ENCODE measurements at places on chromosomes 2 and 18.

GRCh38 chr2:190050001-190050400 lies 12.5 kb downstream of the MSTN start:
- H3K27ac ChIP-seq, result no peak overlapping the region
- no peaks in the 10 kb centered on the region for H3K4me1 ChIP-seq
- H3K36me3 ChIP-seq, result no peaks in the 10 kb centered on the region
- no peaks in the 10 kb centered on the region for H3K27me3 ChIP-seq
- H3K4me3 ChIP-seq, result no peak overlapping the region

GRCh38 chr18:69697689-69698088 lies 250.0 kb downstream of the CD226 start:
- H3K36me3 ChIP-seq, result peaks cover 3% of the 10 kb centered on the region
- peaks cover 5% of the 10 kb centered on the region for H3K4me1 ChIP-seq
- no peak for DNase-seq
- no peak overlapping the region for H3K4me3 ChIP-seq

DNA sequence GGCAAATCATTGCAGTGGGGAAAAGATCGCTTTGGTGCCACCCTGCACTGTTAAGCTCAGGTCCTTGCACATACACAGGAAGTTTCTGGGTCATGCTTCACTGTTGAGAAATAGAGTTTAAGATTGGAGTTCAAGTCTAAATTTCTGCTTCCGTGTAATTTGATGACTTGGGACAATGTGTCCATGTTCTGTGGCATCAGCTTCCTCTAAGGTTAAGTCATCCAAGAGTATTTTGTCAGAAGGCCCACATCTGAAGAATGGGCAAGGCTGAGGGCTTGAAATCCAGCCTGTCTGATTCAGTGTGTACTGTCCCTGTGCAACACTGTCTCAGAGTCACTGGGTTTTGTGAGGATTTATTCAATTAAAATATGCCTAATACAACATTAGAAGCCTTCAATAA lies 880.7 kb downstream of the SUCLG1 start:
- H3K4me3 ChIP-seq, result no peak overlapping the region
- no peaks in the 10 kb centered on the region for H3K4me1 ChIP-seq
- H3K27ac ChIP-seq, result no peak overlapping the region
- H3K27me3 ChIP-seq, result no peaks in the 10 kb centered on the region
- no peak for DNase-seq

- H3K27me3 ChIP-seq, result no peaks in the 10 kb centered on the region
- no peak overlapping the region for H3K27ac ChIP-seq
- H3K36me3 ChIP-seq, result no peaks in the 10 kb centered on the region
- H3K4me3 ChIP-seq, result no peak overlapping the region
- H3K4me1 ChIP-seq, result peaks cover 8% of the 10 kb centered on the region
- DNase-seq, result no peak
These were observed 20.8 kb downstream of the RASGRP3 start for GRCh38 chr2:33497221-33497650.

DNA sequence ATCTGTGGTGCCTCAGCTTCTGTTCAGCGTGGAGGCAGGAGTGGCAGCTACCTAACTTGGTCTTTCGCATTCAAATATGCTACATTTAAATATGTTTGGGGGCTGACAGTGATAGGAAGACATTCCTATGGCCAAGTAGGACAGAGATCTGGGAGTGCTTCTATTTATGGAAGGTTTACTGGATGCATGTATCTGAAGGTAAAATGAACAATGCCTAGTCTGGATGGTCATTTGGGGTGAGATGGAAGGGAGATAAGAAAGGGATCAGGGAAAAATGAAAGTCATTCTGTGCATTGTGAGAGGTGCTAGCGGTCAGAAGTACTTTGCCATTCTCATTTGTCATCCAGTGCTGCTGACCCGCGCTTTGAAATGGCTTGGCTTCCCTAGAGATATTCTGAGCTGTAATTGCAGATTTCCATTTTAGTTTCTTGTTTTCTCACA lies 300.9 kb upstream of the FBXO11 start:
- H3K36me3 ChIP-seq, result no peaks in the 10 kb centered on the region
- H3K27me3 ChIP-seq, result no peaks in the 10 kb centered on the region

DNA sequence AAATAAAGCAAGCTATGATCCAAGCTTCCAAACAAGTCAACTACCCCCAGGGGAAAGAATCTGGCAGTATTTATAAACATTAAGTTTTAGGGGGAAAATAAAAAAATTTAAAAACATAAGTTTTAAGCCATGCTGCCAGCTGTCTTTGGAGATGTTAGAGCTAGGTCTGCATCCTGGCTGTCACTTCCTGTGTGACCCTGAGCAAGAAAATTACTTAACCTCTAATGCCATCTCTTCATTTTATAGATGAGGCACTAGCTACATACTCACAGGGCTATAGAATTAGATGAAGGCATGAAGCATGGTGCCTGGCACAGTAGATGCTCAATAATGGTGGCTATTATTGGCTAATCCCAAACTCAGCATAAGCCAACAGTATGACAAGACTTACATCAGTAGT lies 28.1 kb downstream of the STARD7 start:
- no peak overlapping the region for H3K27ac ChIP-seq
- H3K36me3 ChIP-seq, result peaks cover 14% of the 10 kb centered on the region
- no peaks in the 10 kb centered on the region for H3K4me1 ChIP-seq
- H3K4me3 ChIP-seq, result no peak overlapping the region

- no peaks in the 10 kb centered on the region for H3K36me3 ChIP-seq
- no peak for DNase-seq
- H3K27me3 ChIP-seq, result no peaks in the 10 kb centered on the region
- no peaks in the 10 kb centered on the region for H3K4me1 ChIP-seq
- H3K27ac ChIP-seq, result no peak overlapping the region
- H3K4me3 ChIP-seq, result no peak overlapping the region
These were observed 134.8 kb upstream of the CAVIN2 start for GRCh38 chr2:191981706-191982105.

GRCh38 chr18:75110846-75111415 lies 98.0 kb downstream of the PTGR3 start:
- no peak for DNase-seq
- H3K4me3 ChIP-seq, result no peak overlapping the region
- no peaks in the 10 kb centered on the region for H3K27me3 ChIP-seq
- no peaks in the 10 kb centered on the region for H3K36me3 ChIP-seq

- H3K36me3 ChIP-seq, result no peaks in the 10 kb centered on the region
- H3K4me1 ChIP-seq, result no peaks in the 10 kb centered on the region
- H3K4me3 ChIP-seq, result no peak overlapping the region
- H3K27me3 ChIP-seq, result no peaks in the 10 kb centered on the region
- DNase-seq, result no peak
These were observed 687.8 kb downstream of the NUP35 start for GRCh38 chr2:183812091-183812490.

DNA sequence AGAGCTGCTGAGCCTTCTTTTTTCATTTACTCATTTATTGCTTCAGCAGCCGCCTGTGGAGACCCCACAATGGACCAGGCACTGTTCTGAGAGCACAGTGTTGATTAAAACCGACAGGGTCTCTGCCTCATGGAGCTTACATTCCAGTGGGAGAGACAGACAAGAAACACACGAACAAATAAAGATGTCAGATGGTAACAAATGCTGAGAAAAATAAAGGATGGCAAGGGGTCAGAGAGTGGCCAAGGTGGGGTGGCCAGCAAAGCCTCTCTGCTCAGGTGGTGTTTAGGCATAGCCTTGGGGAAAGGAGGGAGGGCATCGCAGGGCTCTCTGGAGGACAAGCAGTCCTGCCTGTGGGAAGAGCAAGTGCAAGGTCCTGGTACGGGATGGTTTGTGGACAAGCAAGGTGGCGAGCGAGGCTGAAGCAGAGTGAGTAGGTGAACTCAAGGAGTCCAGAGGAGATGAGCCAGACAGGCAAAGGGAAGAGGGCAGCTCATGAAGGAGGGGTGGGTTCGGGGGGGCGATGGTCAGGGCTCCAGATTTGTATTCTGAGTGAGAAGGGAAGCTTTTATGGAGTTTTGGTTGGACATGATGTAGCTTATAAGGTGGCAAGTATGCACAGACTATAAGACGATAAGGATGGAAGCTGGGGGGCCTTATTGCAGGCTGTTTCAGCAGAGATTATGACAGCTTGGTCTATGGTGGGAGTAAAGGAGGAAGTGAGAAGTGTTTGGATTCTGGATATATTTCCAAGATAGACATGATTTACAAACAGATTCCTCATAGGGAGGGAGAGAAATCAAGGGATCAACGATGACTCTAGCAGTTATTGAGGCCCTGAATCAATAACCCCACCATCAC lies 8.8 kb upstream of the ITGB6 start:
- no peak for DNase-seq
- H3K4me1 ChIP-seq, result peaks cover 12% of the 10 kb centered on the region
- no peaks in the 10 kb centered on the region for H3K27me3 ChIP-seq

DNA sequence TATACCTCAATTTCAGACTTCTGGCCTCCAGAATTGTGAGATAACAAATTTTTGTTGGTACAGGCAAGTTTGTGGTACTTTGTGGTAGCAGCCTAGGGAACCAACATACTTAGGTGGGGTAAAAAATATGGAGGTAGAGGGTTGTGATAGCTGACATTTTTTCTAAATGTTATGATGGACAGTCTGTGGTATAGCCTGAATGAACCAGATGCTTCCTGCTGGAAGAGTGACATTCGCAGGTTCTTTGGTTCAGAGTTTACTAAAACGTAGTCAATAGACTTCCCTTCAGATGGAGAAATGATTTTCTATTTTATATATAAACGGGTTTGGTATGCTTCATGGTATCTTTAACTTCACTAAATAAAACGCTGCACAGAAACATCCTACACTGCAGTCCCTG lies 42.8 kb downstream of the PMAIP1 start:
- no peak for DNase-seq
- H3K4me1 ChIP-seq, result no peaks in the 10 kb centered on the region
- no peak overlapping the region for H3K27ac ChIP-seq
- no peaks in the 10 kb centered on the region for H3K36me3 ChIP-seq

- H3K27ac ChIP-seq, result no peak overlapping the region
- no peaks in the 10 kb centered on the region for H3K36me3 ChIP-seq
- no peaks in the 10 kb centered on the region for H3K27me3 ChIP-seq
- DNase-seq, result no peak
These were observed 68.1 kb upstream of the HAAO start for GRCh38 chr2:42860319-42861094.

DNA sequence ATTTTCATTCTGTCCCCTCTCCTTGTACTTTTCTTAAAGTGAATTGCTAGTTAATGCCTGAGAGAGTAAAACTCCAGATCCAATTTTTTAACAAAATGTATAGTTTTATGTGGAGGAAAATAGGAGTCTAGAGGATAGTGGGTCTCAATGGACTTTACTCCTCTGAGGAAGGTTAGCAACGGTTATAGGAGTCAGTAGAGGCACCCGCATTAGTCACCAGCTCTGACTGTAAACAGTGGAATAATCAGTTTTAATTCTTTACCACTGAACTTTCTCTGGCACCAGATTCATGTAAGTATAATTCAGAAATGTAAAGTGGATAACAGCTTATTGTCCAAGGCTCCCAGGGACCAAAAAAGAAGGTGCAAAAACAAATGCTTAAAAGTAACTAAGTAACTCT lies 38.7 kb upstream of the HNMT start:
- no peak overlapping the region for H3K4me3 ChIP-seq
- peaks cover 6% of the 10 kb centered on the region for H3K4me1 ChIP-seq
- DNase-seq, result no peak
- no peaks in the 10 kb centered on the region for H3K36me3 ChIP-seq

GRCh38 chr2:218880102-218880858 lies at the start of gene WNT10A:
TSS of gene WNT10A (plus strand) at chr2:218880852. CDS start at chr2:218880996, 144 bp downstream.
- H3K4me3 ChIP-seq, result no peak within 1 kb of the TSS
- H3K36me3 ChIP-seq, result peaks cover 2% of the 10 kb centered on the region
- no peak within 1 kb of the TSS for H3K27ac ChIP-seq
- no peak for DNase-seq
- H3K27me3 ChIP-seq, result peaks cover 92% of the 10 kb centered on the region

GRCh38 chr2:320561-320960 lies 32.7 kb upstream of the ALKAL2 start:
- peaks cover 50% of the 10 kb centered on the region for H3K4me1 ChIP-seq
- DNase-seq, result no peak
- H3K36me3 ChIP-seq, result peaks cover 4% of the 10 kb centered on the region
- H3K4me3 ChIP-seq, result no peak overlapping the region
- H3K27me3 ChIP-seq, result no peaks in the 10 kb centered on the region
- no peak overlapping the region for H3K27ac ChIP-seq

GRCh38 chr2:105721991-105722511 lies 22.7 kb upstream of the NCK2 start:
- H3K4me3 ChIP-seq, result no peak overlapping the region
- H3K4me1 ChIP-seq, result no peaks in the 10 kb centered on the region
- DNase-seq, result no peak
- peaks cover 3% of the 10 kb centered on the region for H3K36me3 ChIP-seq
- H3K27ac ChIP-seq, result no peak overlapping the region
- H3K27me3 ChIP-seq, result no peaks in the 10 kb centered on the region

DNA sequence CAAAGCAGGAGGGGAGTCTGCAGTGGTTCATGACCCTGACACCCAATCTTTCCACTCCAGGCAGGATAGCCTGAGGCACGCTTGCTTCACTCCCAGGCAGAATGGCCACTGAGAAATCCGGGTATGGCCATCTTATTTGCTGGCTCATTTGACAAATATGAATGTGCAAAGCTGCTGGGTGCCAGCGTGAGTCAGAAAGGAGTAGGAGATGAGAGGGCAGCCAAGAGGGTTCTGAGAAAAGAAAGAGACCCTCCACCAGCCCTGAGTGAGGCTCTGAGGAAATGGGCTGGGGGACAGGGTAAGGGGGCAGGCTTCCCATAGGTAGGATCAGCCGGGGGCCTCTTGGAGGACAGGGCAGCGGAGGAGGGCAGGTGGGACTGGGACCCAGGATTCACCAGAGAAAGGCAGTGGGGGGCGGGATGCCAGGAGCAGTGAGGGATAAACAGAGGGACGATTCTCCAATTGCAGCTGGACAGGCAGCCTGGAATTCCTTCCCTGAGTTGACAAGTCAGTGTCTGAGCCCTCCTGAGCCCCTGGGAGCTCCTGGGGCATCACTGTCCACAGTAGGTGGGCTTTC lies 15.2 kb downstream of the RAMP1 start:
- H3K36me3 ChIP-seq, result no peaks in the 10 kb centered on the region
- no peaks in the 10 kb centered on the region for H3K27me3 ChIP-seq
- no peak overlapping the region for H3K27ac ChIP-seq
- no peak for DNase-seq
- peaks cover 15% of the 10 kb centered on the region for H3K4me1 ChIP-seq

GRCh38 chr2:58146707-58147106 lies 94.4 kb downstream of the FANCL start:
- no peaks in the 10 kb centered on the region for H3K4me1 ChIP-seq
- H3K27me3 ChIP-seq, result no peaks in the 10 kb centered on the region
- H3K36me3 ChIP-seq, result peaks cover 10% of the 10 kb centered on the region
- H3K27ac ChIP-seq, result no peak overlapping the region
